ENCODE measurements at places on chromosomes 13 and 19.

- DNase-seq, result no peak
Measured at GRCh38 chr19:5621311-5621944, 1.1 kb downstream of the SAFB2 start.

DNA sequence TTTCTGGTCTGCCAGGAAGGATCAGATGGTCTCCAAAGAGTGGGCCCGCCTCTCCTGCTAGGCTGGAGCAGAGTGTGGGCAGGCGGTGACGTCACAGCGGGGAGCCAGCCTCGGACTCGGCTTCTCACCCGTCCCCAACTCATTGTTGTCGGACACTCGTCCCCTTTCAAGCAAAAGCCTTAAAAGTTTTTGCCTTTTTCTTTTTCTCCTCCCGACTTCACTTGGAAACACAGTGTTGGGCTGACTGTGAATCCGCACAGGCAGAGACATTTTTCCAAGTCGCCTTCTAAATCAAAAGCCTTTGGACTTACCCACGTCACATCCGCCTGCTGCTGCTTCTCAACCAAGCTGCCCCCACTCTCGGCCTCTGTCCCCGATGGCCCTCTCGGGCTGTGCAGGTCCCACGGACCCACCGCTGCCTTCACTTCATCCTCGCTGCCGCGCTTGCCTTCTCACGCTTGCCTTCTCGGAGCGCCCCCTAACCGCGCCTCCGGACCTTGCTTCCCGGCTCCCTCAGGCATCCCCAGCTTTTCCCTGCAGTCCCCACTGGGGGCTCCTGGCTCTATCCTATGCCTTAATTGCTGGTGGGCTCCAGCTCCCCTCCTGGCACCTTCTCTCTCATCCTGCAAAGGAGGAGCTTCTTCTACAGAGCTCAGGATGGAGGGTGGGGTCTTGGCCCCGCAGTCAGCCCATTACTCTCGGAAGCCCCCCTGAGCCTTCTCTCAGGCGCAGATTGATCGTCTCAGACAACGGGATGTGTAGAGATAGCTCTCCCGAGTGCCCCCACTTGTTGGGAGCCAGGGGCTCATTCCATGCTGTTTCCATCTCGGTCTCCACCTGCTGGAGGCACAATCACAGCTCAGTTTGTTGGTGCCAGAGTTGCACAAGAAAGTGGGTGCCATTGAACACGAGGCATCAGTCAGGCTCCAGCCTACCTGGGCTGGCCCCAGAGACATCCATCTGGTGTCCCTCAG lies 3.9 kb upstream of the ZNF135 start:
- no peak for DNase-seq

- no peak for DNase-seq
Measured at GRCh38 chr13:108193806-108194205, 21.5 kb downstream of the LIG4 start.

DNA sequence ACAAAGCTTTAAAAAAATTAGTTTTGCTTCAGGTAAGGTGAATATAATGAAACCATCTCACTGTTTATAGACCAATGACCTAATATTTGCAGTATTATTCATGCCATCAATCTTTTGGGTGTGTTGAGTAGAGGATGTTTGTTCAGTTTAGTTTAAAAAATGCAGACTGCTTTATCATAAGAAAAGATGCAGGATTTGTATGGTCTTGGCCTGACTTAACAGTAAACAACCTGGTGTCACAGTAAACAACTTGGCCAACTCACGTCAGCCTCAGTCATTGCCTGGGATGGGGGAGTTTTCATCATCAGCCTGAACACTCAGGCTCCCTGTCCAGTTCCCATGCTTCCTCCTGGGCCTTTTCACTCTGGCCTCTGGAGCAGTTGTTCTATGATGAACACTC lies 55.1 kb downstream of the LMO7 start:
- DNase-seq, result no peak

DNA sequence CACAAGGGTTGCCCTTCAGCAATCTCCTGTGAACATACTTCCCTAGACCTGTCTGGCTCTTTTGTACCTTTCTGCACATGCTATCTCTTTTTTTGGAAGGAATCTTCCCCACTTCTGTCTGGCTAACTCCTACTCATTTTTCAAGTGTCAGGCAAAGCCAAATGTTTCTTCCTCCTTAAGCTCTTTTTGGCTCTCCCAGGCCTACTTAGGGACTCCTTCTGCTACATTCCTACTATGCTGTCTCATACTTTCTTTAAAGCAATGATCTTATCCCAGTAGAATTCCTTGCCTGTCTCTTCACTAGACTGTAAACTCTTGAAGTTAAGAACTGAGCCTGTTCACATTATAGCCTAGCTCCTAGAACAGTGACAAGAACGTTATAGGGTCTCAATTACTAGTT lies 114.9 kb upstream of the WASF3 start:
- DNase-seq, result no peak

- no peak for DNase-seq
Measured at GRCh38 chr19:2455851-2456570, 748 bp downstream of the LMNB2 start.

DNA sequence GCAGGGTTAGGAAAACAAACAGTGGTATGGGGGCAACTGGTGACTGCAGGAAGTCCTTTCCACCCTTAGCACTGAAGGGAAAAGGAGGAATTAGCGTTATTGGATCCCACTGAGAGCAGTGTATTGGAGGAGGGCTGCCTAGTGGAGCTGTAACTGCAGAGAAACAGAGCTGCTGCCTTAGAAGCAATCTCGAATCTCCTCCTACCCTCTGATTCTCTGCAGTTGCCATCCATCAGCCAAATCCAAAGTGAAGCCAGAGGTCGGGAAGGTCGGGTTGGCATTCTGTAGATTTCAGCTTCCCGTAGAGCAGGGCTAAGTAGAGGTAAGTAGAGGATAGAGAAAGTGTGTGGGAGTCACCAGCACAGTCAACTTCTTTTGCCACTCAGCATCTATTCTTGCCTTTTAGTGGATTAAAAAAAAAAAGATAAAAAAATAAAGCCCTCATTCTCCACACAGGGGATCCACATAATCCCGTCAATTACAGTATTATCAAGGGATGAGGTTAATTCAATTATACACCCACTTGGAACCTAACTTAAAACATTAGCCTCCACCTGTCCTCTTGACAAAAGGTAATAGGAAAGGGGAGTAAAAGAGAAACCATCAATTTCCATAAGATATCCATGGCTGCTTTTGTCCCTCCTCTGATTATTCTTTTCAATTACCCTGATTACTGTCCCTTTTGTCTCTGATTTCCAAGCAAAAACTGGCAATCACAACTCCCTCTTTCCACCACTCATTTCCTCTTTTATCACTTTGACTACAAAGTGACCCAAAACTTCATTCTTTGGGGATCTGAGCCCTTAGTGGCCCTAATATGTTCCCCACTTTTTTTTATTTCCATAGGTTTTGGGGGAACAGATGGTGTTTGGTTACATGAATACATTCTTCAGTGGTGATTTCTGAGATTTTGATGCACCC lies 234.7 kb downstream of the RBM26 start:
- DNase-seq, result no peak
